Activated CD4-positive, alpha-beta T cell treated with anti-CD3 and anti-CD28 coated beads for 36 hours (primary cell): ENCODE measurements at places on chromosomes 3 and 15.

- no peak for DNase-seq
Measured at GRCh38 chr15:29054171-29055045, 168.6 kb downstream of the APBA2 start.

GRCh38 chr3:98971169-98971681 is 69.7 kb upstream of the DCBLD2 start:
- DNase-seq = no peak

GRCh38 chr3:62238431-62238830 is 134.9 kb downstream of the FEZF2 start:
- DNase-seq = no peak

DNA sequence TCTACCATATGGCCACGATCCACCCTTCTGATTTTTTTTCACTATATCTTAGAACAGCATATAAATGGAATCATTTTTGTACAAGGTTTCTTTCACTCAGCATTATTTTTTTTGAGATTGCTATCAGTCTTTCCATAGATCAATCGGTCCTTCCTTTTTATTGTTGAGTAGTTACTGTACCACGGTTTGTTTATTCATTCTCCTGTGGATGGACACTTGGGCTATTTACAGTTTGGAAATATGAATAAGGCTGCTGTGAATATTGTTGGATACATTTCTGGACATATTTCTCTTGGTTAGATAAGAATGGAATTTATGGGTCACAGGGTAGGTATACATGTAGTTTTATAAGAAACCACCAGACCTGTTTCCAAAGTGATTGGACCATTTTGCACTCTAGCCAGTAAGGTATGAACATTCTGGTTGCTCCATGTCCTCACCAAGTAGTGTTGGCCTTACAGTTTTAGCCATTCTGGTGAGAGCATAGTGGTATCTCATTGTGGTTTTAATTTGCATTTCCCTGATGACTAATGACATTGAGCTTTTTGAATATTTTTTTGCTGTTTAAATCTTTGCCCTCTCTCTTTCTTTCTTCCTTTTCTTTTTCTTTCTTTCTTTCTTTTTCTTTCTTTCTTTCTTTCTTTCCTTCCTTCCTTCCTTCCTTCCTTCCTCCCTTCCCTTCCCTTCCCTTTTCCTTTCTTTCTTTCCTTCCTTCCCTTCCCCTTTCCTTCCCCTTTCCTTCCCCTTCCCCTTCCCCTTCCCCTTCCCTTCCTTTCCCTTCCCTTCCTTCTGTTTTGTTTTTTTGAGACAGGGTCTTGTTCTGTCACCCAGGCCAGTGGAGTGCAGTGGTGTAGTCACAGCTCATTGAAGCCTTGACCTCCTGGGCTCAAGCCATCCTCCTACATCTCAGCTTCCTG is 49.2 kb downstream of the LRRK1 start:
- DNase-seq = no peak
